Uterus (tissue), 4 donors: ENCODE measurements at places on chromosomes 6 and 20. TPM values are rescaled to one million over a fixed set of nuclear protein-coding genes. Genes with fewer than 3 reads are reported as not detected.

Gene CDH26
- total RNA-seq, result 0.76 TPM

Gene C6orf141
- total RNA-seq, result 18.1 TPM

Gene ANKRD66
- total RNA-seq, result not detected

Gene NXT1
- total RNA-seq, result 30.9 TPM

Gene PKIB
- not detected for total RNA-seq

Gene PLEKHG1
- 21.8 TPM for total RNA-seq
